ENCODE measurements at places on chromosomes 1 and 21.
A peak's percentile ranks its signal among the peaks of the same experiment; 100 is the strongest.

GRCh38 chr1:202274611-202275010 is 67.1 kb downstream of the UBE2T start:
- DNase-seq, result no peak

DNA sequence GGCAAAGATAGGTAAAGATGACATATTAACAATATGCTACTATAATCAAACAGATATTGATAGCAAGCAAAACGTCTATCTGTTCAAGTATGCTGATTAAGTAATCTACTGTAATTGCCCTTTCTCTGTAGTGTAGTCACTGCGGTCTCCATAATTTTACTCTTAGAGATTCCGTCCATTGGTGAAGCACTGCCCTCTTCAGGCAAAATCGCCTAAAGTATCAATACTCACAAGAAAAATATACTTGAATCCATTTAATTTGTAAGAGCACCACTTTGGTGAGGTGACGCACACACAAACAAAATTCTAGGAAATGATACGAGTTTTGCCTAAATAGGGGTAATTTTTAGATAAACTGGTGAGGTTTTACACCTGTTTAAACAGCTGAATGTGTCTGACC is 434.6 kb upstream of the CHRM3 start:
- no peak for DNase-seq

- DNase-seq, result no peak
Measured at GRCh38 chr1:210445485-210445884, 116.8 kb downstream of the HHAT start.

DNA sequence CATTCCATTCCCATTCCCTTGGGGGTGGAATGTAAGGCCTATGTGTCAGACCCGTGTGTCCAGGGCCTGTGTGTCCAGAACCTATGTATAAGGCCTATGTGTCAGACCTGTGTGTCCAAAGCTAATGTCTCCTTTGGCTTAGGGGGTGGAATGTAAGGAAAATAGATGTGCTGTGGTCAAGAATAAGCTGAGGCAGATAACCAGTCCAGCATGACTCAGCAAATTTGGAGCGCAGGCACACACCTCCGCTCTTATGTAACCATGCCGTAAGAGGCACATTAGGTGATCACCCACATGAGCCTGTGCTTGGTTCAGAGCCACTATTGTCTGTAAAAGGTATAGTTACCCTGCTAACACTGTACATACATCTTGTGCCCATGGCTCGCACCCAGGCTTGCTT is 150.8 kb upstream of the SGIP1 start:
- peak; percentile 17 for DNase-seq

Measured in NCI-H2171 treated with DMSO at 0.1 percent for 48 hours (cell line).